ENCODE measurements at places on chromosomes 7 and 10.
A peak's percentile ranks its signal among the peaks of the same experiment; 100 is the strongest.

DNA sequence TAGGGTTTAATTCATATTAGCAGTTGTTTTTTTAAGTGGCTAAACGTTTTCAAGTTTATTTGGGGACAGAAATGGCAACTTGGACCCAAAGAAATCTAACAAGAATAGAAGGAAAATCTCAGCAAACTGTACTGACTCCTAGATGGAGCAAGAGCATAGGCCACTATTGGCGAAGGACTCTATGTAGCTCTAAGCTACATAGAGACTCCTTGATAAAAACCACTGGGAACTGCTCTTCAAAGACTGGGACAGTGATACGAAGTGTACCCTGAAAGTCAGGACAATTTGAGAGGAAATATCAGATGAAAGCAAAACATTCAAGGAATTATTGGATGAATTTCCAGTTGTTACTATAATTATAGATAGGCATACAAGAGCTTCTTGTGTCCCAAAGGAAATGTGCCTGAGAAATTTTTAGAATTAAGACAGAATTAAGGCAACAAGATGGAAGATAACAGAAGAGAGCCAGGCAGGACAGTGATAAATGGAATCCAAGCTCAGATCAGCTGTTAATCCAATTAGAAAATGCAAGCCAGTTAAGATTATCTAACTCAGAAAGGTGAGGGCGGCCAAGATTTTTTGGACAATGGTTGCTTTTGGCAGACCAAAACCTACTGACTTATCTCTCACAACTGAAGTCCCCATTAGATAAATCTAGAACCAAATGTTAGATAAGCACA lies 103.7 kb upstream of the IFRD1 start:
- no peak for DNase-seq

GRCh38 chr10:32962521-32962920 lies 4.5 kb upstream of the ITGB1 start:
- no peak for DNase-seq

GRCh38 chr10:117483056-117483590 lies 59.4 kb upstream of the EMX2 start:
- no peak for DNase-seq

- no peak for DNase-seq
These were observed 33.3 kb downstream of the PKD1L1 start for GRCh38 chr7:47914717-47915615.

DNA sequence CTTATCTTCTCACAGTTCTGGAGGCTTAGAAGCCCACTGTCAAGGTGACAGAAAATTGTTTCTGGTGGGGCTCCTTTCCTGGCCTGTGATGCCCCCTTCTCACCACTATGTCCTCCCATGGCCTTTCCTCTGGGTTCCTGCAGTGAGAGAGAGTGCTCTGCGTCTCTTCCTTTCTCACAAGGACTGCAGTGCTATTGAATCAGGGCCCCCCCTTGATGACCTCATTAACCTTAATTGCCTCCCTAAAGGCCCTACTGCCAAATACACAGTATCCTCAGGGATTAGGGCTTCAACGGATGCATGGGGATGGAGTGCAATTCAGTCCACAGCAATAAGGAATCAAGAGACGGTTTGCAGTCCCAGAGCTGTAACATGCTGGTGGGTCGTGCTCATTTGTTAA lies 82.0 kb upstream of the GRB10 start:
- DNase-seq: no peak

DNA sequence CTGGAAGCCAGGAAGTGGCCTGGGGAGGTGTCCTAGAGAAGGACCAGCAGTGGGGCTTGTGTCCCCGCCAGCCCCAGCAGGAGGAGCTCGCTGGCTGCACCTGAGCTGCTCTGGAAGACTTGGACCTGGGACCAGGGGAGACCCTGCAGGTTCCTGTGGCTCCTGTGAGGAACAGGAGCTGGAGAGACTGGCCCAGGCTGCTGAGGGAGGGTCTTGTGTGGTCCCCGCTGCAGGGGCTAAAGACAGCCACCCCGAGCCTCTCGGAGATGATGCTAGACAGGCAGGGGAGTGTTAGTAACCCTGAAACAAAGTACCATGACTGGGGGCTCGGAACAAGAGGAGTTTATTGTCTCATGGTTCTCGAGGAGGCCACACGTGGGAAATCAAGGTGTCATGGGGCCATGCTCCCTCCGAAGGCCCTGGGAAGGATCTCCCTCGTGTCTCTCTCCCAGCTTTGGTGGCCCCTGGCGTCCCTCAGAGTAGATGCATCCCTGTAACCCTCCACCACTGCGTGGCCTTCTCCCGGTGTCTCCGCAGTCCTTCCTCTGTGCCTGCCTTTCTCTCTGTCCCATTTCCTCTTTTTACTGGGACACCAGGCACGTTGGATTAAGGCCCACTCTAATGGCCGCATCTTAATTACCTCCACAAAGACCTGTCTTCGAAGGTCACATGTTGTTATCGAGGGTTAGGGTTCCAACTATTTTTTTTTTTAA lies 348.4 kb downstream of the GLRX3 start:
- DNase-seq: no peak

GRCh38 chr10:44460416-44460815 lies 75.5 kb upstream of the CXCL12 start:
- DNase-seq: no peak

DNA sequence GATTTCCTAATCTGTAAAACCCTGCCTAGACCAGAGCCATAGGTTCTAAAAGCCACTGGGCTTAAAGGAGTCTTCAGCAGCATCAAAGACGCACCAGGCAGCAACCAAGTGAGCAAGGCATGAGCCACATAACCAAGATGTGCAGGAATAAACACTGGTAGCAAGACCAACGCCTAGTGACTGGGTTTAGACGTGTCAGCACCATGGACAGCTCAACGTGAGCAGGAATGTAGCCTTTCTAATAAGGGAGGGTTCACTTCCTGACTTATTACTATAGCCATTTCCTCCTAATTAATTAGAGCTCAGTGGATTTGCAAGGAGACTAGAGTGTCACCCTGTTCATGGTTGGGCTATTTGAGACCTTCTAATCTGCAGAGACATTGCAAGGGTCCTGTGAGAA lies 223.7 kb downstream of the LHFPL3 start:
- DNase-seq: no peak

- DNase-seq: no peak
These were observed 176.0 kb downstream of the CCDC7 start for GRCh38 chr10:32621969-32622368.

DNA sequence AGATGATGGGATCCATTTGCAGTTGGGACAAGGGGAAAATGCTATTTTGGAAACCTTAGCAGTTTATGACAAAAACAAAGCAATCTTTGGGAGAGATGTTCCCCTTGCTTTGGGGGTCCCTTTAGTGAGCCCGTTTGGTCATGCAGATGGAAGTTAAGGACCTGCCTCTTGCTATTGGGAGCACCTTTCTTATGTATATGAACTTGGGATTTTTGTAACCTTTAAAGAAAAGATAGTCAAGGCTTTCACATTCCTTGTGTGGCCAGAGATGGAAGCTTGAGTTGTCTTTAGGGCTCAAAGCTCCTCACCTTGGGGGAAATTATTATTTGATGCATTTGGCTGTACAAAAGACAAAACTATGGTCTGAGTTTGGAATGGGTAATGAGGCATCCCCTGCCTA lies 179.0 kb upstream of the PLPP4 start:
- no peak for DNase-seq

DNA sequence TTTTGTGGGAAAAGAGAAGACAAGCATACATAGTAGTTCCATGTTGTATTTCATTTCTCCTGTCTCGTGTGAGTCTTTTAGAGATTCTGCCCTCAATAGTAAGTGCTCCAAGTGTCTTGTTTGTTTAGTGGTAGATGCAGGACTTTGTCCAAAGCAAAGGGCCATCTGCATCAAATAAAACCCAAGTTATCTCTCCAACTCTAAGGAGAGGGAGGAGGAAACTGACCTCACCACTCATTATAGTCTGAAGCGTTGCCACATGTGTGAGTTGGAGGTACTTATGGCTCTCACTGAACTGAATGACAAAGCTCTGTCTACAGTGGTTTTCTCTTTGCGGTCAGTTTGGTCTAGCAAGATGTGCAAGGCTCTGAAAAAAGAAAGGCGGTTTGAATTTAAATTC lies 272.6 kb downstream of the DOCK4 start:
- DNase-seq: no peak

DNA sequence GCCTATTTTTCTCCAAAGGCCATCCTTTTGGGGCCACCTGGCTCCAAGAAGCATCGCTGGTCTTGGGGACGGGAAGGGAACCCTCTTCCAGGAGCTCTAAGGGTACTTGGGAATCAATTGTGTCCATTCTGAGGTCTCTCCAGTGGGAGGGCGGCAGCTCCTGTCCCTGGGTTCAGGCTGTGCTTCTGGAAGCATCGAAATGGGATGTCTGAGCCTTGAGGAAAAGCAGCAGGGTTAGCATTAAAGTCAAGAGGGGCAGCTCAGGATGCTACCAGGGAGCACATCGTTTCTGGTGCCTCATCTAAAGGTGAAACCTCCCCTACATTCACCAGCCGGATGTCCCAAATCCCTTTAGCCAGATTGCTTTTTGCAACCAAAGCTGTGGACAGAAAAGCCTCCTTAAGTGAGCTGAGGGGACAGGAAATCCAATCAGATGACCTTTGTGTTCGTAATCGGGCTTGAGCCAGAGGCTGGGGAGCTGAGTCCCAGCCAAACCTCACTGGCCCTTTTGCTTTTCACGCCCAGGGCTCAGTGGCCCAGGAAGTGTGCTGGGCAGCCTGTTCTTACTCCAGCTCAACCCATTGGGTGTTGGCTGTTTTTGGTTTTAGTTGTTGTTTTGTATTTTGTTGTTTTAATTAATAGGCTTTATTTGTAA lies 88.8 kb upstream of the ANLN start:
- no peak for DNase-seq

- no peak for DNase-seq
These were observed 51.8 kb upstream of the FAM3C start for GRCh38 chr7:121447911-121448300.

GRCh38 chr10:113691381-113691780 lies 11.7 kb downstream of the CASP7 start:
- no peak for DNase-seq

GRCh38 chr7:22681852-22682657 lies 44.9 kb upstream of the IL6 start:
- DNase-seq: no peak

GRCh38 chr7:65980478-65981250 lies 1.3 kb downstream of the GUSB start:
- DNase-seq: peak; percentile 26
